ENCODE measurements at places on chromosomes 4 and X.

GRCh38 chrX:111308039-111308438 is 37.8 kb upstream of the CAPN6 start:
- DNase-seq: no peak

DNA sequence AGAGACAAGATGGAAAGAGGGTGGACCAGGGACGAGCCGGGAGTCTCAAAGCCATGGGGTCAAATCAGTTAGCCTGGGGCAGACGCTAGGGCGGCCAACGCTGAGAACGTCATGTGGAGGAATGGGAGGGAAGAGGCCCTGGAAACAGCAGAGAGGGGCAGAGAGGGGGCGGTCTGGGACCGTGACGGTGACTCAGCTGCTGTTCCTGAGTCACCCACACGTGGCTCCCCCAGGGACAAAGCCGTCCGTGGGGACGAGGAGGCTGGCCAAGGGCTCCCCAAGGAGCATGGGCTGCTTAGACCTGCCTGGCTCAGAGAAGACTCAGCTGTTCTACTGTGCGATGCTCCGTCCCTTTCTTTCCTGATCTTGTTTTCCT is 108.4 kb upstream of the LRPAP1 start:
- DNase-seq: no peak

DNA sequence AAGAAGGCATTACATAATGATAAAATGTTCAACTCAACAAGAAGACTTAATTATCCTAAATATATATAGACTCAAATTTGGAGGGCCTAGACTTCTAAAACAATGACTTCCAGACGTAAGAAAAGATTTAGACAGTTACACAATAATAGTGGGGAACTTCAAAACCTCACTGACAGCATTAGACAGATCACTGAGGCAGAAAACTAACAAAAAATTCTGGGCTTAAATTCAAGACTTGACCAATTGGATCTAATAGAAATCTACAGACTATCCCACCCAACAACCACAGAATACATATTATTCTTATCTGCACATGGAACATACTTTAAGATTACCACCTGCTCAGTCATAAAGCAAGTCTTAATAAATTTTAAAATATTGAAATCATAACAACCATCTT is 93.3 kb upstream of the ARSJ start:
- DNase-seq: no peak

DNA sequence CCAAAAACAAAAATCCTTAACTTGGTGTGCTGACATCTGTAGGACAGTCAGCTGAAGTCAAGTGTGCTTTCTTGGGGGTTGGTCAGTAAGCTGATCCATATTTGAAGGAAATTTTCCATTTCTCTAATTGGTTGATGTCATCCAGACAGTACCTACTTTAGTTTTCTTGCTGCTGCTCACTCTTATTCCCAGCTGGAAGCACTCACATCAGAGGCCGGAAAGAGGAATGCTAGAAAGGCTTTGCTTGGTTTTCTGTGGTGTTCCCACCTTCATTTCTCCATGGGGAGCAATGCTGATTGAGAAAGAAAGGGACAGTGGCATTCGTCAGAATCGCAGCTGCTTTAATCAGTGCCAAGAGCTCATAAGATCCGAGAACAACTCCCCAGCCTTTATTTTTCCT is 227.0 kb downstream of the C4orf33 start:
- DNase-seq: no peak

DNA sequence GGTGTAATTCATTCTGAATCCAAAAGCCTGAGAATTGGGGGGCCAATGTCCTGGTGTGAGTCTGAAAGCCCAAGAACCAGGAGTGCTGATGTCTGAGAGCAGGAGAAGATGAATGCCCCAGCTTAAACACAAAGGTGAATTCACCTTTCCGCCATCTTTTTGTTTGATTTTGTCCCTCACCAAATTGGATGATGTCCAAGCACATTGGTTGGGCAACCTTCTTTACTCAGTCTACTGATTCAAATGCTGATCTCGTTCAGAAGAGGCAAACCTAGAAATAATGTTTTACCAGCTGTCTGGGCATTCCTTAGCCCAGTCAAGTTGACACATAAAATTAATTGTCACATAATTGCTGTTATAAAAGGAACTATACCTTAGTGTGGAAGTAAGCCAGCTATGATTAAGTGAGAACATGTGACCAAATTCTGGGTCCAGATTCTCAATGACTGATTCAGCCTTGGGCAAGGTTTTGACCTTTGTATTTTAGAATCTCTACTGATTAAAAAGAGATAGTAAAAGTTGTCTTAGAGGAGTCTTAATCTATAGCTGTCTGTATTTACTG is 34.5 kb upstream of the SLC4A4 start:
- DNase-seq: no peak

DNA sequence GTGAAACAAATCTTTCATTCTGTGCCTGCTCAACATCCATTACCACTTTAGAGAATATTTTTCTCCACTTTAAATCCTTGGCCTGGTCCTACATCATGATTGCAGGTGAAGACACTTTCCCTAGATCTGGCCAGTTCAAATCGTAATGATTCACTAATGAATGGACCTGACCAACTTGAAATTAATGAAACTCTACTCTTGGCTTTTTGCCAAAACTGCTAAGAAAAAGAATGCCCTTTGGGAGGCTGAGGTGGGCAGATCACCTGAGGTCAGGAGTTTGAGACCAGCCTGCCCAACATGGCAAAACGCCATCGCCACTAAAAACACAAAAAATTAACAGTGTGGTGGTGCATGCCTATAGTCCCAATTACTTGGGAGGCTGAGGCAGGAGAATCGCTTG is 1082.6 kb upstream of the LCORL start:
- no peak for DNase-seq

DNA sequence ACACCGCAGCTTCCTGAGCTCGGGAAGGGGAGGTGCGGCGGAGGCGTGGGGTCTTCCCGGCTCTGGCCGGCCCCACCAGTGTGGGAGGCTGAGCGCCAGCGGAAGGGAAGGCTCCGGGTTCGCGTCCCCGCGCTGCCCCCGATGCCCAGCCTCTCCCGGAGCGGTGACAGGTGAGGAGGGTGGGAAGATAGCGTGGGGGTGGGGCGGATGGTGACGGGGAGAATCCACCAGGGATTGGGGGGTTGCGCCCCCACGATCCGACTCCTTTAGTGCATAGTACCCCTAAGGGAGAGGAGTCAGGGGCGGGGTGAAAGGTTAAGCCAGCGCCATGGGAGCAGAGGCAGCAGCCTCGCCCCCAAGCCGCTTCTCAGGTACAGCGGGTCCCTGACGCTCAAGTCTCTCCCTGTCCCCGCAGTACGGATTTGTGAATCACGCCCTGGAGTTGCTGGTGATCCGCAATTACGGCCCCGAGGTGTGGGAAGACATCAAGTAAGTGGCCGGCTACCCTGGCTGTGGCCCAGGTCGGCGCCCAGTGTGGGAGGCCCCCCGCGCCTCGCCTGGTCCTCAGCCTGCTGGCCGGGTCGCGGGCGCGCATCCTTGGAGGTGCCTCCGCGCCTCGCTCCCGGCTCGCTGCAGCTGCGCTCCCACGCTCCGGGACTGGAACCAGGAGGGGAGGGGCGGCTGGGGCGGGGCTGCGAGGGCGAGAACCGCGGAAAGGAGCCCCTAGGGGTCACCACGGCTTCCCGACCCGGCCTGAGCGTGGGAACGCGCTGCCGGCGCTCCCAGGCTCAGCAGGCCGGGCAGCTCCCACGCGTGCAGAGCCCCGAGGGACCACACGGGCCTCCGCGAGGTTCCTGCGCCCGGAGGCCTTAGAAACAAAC is 791 bp downstream of the GUCY1B1 start:
- peak; percentile 15 for DNase-seq

DNA sequence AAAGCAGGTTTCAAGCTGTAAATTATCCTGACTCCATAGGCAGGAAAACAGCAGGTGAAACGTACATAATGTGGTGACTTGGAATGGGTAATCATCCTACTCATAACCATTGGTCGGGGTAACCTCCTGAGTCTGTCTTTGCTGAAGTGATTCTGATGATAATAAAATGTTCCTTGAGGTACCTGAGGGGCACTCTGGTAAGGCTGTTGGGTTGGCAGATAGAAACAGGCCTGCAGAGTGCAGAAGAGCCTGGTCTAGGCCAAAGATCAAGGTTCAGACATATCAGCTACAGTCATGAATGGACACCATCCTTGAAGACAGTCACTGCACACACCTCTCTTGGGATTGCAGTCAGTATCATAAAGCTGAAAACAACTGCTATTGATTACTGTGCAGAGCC is 174.7 kb upstream of the RPL34 start:
- no peak for DNase-seq

DNA sequence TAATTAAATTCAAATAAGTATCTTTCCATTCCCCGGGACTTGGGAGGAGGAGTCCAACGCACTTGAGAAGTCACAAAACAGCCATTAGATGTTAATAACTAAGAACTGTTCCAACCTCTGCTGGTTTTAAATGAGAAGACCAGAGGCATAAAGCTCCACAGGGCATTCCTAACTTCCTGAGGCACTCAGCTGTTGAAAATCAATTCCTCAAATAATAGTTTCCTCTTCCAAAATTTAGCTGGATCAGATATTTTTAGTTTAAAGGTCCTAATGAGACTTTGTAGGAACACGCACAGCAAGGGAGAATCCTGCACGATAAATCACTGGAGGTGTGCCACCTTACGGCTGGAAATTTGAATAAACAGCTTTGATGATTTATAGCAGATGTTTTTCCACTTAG is 504.3 kb upstream of the ZFP42 start:
- no peak for DNase-seq

DNA sequence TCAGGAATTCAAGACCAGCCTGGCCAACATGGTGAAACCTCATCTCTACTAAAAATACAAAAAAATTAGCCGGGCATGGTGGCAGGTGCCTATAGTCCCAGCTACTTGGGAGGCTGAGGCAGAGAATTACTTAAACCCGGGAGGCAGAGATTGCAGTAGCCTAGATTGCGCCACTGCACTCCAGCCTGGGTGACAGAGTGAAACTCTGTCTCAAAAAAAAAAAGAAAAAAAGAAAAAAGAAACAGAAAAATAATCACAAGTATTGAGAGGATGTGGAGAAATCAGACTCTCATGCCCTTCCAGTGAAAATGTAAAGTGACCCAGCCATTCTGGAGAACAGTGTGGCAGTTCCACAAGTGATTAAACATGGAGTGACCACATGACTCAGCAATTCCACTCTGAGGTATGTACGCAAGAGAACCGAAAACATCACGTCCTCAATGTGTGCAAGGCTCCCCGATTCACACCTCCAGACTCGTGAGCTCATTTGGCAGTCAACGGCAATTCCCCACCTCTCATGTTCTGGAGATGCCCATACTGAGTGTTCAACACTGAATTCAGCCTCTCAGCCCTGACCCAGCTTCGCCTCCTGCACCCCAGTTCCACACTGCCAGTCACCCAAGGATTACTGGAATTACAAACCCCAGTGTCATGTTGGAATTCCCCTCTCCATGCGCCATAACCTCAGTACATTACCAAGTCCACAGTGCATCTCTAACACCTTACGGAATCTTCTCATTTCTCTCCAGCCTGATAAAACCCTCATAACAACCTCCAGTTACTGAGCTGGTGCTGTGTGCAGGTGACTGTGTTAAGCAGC is 21.1 kb downstream of the ACOX3 start:
- DNase-seq: peak; percentile 92

DNA sequence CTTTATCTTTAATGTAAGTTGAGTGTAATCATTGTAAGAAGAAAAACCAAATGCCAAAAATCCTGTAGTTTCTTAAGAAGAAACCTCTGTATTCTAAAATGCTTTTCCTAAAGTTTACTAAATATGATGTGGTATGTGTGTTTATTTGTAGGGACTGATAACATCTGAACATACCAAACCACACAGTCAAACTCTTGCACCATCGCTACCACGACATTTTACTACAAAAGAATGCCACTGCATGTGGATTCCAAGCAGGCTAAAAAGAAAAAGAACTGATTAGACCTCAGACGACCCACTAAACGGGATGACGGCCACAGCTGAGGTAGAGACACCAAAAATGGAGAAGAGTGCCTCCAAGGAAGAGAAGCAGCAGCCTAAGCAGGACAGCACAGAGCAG is 46.1 kb downstream of the LAS1L start:
- no peak for DNase-seq

GRCh38 chrX:43878906-43879526 is 3.2 kb downstream of the MAOB start:
- no peak for DNase-seq

DNA sequence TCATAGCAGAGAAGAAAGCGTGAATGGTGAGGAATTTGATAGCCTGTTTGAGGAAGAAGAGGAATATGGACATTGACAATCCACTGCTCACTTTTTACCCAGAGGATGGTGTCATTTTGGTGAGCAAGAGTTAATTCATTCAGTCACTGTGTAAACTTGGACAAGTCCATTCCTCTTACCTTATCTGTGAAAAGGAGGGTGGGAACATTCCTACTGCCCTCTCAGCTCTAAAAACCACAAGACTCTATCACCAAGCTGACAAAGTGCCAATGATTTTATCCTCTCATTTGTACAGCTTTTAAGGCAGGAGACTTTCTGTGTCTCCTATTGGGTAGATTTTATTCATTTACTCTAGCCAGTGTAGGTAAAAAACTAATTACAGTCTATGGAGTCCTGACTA is 103.8 kb downstream of the LUZP4 start:
- DNase-seq: no peak

DNA sequence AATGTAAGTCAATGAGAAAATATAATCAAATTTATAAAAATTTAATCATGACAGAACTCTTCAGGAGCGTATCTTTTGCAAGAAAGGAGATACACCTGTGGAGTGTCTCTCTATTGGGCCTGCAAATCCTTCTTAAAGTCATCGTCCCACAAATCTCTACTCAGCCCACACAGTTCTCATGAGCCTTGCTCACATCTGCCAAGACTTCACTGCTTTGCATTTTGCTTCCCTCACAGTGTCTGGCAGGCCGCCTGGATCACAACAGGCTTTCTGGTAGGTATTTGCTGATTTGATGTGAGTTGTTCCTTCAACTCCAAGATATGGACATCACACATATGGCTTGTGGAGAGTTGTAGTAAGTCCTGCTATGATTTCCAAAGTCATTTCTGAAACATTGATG is 183.1 kb upstream of the ARX start:
- DNase-seq: no peak

- no peak for DNase-seq
Observed at GRCh38 chrX:136250191-136251040, 784 bp downstream of the MAP7D3 start.

GRCh38 chr4:29540439-29541102 is 1179.6 kb upstream of the PCDH7 start:
- DNase-seq: no peak

DNA sequence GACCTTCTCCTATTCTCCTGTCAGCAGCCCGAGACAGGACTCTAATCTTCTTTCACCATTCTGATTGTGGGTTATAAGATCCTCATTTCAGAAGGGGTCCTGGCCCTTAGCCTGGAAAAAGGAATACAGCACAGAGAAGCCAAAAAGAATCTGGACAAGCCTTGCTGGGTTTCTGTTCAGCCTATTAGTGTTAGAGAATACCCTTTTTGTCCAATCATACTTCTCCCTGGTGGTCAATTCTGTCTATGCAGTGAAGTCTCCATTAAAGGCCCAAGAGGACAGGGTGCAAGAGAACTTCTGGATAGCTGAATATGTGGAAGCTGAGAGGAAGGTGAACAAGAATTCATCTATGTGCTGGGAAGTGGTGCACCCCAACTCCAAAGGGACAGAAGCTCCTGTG is 105.7 kb upstream of the AGA start:
- no peak for DNase-seq

GRCh38 chr4:10741961-10742699 is 57.6 kb upstream of the CLNK start:
- DNase-seq: no peak

GRCh38 chrX:47633689-47634590 is 4.2 kb upstream of the CFP start:
- peak; percentile 85 for DNase-seq

- no peak for DNase-seq
Observed at GRCh38 chr4:6627832-6628231, 12.7 kb upstream of the MRFAP1 start.

Measured in CD14-positive monocyte (primary cell).